ENCODE measurements at places on chromosomes 3 and 15.
A peak's percentile ranks its signal among the peaks of the same experiment; 100 is the strongest.

GRCh38 chr3:192372616-192373015, 354.7 kb downstream of the FGF12 start:
- no peak for DNase-seq

DNA sequence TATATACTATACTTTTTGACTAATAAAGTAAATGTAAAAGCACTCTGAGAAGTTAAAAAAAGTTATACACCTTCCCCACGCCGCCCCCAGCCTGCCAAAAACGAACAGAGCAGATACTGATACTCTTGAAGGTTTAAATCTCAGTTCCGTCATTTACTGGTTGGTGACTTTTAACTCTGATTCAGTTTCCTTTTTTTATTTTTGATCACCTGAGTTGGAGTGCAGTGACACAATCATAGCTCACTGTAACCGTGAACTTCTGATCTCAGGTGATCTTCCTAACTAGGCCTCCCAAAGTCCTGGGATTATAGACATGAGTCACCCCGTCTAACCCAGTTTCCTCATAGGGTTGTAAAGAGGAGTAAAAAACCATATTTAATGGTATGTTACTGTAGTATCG, 3.3 kb upstream of the TIPIN start:
- no peak for DNase-seq

GRCh38 chr3:83956431-83956830, 1002.4 kb upstream of the CADM2 start:
- DNase-seq, result no peak

GRCh38 chr3:152834191-152834775, 648 bp upstream of the P2RY1 start:
- DNase-seq, result no peak

GRCh38 chr3:66585520-66586095, 84.8 kb upstream of the LRIG1 start:
- no peak for DNase-seq

DNA sequence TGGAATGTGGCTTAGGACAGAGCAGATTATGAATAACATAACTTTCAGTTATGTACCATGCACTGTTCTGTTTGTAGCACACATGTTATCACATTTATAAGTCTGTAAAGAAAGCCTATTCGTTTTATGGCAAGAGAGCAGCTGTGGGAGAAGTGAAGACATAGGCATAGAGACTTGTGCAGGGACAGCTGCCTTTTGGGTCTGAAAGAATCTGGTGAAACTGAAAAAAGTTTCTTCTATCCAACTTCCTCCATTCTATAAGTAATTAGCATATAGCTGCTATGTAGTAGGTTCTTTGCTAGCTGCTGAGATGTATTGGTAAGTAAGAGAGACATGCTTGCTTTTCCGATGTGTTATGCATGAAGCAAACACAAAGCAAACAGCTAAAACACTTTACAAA, 1095.4 kb upstream of the CADM2 start:
- DNase-seq, result no peak

GRCh38 chr3:78165876-78166275, 1126.0 kb downstream of the ROBO2 start:
- DNase-seq, result no peak

DNA sequence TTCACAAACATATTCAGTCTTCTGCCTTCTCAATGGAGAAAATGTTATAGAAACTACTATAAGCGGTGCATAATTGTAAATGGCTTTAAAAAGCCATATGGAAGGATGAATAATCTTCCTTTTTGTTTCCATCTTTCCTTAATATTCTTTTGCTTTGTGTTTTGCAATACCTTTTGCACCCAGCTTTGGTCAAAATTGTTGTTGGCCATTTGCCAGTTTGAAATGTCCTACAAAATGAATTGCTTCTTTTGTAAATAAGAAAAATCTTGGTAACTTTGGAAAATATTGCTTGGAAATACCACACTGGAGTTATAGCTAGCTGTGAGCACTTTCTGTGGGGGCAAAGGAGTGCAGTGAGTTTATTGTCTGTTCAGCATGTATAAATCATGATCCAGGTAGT, 93.5 kb upstream of the NR2F2 start:
- no peak for DNase-seq

- no peak for DNase-seq
These were observed 169.0 kb downstream of the TBC1D5 start for GRCh38 chr3:17573396-17573795.

- DNase-seq, result no peak
These were observed 1005.9 kb downstream of the ZPLD1 start for GRCh38 chr3:103440539-103441203.

DNA sequence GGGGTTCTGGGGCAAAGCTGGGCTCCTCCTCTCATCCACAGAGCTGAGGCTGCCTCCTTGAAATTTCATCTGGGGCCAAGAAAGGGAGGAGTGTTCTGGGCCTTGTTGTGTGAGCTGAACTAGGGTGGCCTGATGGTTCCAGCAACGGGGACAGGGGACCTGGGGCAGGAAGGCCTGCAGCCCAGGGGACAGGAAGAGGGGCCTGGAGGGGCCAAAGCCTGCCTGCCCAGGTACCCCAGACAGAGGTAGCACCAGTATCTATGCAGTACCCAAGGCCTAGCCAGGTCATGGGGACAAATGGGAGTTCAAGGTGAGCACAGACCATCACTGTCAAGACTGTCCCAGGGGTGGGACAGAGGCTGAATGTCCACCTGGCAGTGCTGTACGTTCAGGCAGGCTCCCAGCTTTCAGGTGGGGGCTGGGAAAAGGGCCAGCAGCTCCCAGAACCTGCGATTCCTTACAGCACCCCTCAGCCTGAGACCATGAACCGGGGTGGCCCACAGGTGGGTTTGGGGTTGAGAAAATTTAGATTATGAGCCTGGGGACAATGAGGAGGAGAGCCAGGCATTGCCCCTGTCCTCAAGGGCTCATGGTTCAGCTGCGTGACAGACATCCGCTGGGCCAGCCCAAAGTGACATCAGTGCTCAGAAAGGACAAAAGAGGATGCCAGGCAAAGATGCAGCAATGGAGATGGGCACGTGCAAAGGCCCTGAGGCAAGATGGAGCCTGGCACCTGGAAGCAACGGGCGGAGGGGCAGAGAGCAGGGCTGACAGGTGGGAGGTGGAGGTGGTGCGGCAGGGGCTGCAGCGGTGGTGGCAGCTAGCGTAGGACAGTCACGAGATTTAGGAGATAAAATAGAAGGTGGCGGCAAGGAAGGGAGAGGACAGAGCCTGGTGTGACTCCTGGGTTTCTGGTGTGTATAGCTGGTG, 28.0 kb downstream of the PSTPIP1 start:
- DNase-seq, result no peak

DNA sequence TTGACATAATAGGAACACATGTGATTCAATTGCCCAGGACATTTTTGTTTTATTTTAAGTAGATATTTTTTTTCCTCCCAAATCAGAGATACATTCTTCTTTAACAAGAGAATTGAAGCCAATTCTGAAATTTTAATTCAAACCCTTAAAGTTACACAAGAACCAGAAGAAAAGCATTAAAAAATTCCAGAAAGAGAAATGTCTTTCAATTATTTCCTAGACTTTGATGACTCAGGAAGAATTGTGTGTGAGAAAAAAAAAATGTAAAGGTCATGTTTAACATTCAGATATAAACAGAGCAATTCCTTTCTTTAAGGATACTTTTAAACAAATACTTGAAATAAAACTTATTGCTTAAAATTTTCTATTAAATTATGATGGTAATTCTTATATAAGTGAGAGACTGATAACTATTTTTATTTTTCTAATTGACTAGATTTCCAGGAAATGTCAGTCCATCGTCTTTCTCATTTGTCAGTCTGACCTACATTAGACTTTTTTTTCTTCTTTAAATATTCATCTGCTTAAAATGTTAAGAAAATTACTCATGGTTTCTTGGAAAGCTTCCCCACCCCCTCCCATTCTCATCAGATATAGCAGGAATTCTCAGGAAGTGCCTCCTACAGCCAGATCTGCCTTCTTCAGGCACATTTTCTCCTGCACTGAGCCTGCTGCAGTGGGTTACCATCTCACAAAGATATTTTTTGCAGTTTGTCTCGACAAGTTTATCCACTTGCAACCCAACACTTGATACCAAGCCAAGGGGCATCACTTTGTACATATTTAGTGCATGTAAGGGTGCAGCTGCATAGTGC, 261.8 kb upstream of the CBLB start:
- DNase-seq, result no peak

DNA sequence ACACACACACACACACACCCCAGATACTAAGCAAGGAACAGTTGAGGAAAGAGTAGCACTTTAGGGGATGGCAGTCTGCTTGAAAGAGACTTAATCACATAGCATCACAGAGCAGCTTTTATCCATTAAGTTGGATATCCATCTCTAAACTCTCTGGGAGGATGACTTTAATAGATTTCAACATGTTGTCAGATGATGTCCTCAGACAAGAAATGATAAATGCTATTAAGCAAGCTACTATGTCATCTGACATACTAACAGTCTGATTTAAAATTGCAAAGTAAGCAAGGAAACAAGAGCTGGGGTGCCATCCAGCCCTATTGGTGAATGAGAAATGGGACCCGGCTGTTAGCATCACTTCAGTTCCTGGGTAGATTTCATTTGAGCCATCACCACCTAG, 136.9 kb downstream of the PLCL2 start:
- no peak for DNase-seq

GRCh38 chr15:55799291-55800212, 56.6 kb upstream of the PRTG start:
- peak; percentile 2 for DNase-seq

GRCh38 chr3:186839874-186840641, 2.5 kb upstream of the ADIPOQ start:
- no peak for DNase-seq

DNA sequence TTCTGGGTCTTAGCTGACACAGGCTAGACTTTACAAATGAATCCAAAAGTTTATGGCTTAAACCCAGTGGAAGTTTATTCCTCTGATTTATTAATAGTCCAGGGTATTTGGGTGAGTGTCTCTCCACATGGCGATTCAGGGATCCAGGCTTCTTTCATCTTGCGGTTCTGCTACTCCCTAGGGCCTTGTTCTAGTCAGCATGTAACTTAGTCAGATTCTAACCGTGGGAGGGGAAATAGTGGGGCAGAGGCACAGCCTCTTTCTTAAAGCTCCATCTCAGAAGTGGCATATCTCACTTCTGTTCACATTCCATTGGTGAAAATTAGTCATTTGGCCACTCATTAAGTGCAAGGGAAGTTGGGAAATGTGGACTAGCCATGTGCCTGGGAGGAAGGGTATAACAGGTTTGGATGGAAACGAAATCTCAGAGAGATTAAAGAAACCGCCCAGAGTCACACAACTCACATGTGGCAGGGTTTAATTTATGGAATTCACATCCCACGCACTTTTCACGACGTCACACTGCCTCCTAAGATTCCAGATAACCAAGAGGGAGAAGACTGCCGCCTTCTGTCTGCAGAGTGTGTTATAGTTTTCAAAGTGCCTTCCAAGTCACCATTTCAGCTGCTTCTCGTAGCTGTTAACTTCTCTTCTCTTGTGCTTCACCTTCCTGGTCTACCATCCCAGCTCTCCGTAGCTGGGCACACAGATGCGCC, 11.4 kb upstream of the RASGRF1 start:
- DNase-seq, result no peak

- DNase-seq, result no peak
These were observed 4.6 kb downstream of the ERICH6 start for GRCh38 chr3:150699068-150699639.

GRCh38 chr15:76941636-76942035, 10.1 kb downstream of the RCN2 start:
- DNase-seq, result no peak

DNA sequence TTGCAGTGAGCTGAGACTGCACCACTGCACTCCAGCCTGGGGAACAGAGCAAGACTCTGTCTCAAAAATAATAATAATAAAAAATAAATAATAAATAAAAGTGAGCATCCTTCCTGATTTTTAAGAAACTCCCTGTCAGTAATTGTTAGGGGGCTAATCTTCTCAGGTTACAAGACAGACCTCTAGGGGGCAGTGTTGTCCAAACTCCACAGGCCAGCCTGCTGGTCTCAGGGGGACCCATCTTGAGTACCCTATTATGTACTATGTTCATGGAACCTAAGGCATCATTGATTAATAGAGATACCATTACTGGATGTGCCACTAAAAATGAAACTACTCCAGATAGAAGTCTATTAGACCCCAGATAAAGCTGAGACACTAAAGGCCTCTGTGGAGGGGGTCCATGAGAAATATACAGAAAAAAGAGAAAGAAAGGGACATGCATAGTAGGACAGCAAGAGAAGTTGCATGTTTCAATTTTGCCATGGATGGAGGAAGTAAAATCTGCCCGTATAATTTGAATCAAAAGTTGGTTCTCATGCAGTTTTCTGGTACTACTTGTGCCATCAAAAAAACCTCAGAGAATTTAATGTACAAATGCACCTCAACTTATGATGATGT, 85.5 kb upstream of the CDV3 start:
- peak; percentile 30 for DNase-seq
